Bone marrow (tissue), 2 donors: ENCODE measurements at places on chromosomes 4 and X.

GRCh38 chrX:34559325-34559724, 97.8 kb downstream of the TMEM47 start:
- DNase-seq: no peak

DNA sequence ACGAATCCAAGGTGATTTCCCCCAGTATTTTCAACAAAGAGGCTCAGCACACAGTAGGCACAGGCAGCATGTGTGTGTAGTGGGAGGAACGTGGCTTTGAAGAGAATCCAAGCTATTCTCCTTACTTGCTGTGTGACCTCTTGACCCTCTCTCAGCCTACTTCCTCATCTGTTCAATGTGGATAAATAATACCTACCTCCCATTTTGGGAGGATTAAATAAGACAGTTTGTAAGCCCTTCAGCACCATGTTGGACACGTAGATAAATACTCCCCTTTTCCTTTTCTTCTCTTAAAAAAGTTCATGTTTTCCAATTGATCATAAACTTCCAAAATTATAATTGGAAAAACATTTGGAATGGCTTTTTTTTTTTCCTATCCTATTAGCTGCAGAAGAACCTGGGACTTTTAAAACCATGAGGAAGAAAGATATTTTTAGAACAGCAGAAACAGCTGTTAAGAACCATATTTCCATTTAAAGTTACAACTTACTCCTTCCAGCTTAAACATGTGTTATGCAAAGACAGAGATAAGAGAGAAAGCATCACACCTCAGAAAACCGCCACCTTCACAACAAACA, 56.1 kb upstream of the TMEM131L start:
- DNase-seq: no peak

GRCh38 chr4:23135792-23136645, 443.3 kb downstream of the GBA3 start:
- no peak for DNase-seq

- DNase-seq: no peak
These were observed 48.8 kb downstream of the SEPTIN11 start for GRCh38 chr4:76998251-76998901.

DNA sequence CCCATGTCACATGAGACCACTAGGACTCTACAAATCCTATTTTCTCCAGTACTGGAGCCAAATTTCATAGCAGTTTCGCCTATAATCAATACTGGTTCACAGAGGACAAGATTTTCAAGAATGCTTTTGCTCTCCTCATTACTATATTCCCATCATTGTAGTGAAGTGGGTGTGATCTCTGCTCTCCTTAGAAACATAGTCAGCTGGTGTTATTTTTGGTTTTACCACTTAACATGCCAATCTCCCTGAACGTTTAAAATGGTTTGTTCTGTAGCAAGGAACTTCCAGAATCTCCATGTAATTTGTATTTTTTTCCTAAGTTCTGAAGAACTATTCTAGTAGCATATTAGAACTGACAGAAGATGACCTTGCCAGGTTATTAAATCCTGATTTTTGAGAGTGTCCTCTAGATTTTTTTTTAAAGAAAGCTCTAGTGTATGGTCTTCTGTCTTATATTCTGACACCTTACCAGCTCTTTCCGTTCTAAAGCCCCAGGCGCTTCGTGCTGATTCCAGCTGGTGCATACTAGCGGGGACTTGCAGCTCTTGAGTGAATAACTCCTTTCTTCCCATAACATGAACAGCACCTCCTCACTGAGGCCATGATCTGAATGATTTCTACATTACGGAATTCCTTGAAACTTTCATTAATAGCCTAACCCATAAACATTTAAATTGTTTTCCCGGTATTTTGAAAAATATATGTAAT, 1372.9 kb downstream of the TECRL start:
- DNase-seq: no peak

DNA sequence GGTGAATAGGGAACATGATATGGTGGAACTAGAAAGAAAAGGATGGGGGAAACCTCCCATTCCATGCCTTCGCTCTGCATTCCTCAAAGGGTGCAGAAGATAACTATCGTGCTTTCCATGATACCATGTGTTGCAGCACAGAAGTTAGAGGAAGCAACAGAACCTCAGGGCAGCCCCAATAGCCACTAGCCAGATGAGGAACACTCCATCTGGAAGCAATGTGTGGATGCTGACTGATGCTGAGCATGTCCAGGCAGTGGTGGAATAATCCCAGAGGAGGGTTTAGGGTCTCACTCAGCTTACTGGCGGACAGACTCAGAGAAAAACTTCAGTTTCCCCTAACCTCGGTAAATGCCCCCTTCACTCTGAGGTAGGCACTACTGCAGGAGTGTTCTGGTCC, 7.5 kb downstream of the SMIM10 start:
- DNase-seq: no peak
